B cell (primary cell): ENCODE measurements at places on chromosomes 5 and 9. TPM values are rescaled to one million over a fixed set of nuclear protein-coding genes. Genes with fewer than 3 reads are reported as not detected.

The CDHR2 gene
- total RNA-seq, result 1.7 TPM in 2 replicates

DNA sequence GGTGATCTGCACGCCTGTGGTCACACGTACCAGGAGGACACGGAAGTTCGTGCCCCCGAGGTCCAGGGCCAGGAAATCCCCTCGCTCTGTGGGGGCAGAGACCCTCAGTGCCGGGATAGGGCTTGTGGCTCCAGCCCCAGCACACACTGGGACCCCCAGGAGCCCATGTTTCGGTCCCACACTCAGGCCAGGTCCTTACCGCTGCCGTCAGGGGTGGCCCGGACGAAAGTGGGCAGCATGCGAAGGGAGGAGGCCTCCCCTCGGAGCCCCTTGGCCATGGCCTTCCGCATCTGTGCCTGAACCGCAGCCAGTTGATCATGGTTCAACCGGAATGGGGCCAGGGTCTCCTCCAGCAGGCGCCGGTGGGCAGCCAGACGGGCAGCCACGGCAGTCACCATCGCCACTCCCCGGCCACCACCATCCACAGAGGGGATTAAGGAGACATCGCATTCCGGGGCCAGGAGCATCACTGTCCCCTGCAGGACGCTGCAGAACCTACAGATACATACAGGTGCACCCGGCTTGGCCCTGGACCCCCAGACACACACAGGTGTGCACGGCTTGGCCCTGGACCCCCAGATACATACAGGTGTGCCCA lies 11.8 kb downstream of the HK3 start:
- no peak overlapping the region for H3K4me3 ChIP-seq
- H3K27ac ChIP-seq, result no peak overlapping the region
- no peaks in the 10 kb centered on the region for H3K27me3 ChIP-seq
- no peaks in the 10 kb centered on the region for H3K4me1 ChIP-seq

DNA sequence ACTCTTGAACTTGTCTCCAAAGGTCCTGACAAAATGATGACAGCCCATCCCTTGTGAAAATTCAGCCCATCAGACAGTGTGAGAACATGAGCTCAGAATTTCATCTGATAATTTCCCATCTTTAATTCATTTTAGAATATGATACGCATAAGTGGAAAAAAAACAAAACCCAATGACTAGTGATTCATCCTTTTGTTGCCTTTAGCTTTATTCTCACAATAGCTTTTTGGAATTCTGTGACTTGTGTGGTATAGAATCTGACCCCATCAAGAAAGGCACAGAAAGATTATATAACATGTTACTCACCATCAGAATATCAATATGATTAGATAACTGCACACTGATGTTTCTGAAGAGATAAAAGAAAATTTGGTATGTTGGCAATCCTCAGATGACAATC lies 16.1 kb upstream of the TMED7 start:
- no peaks in the 10 kb centered on the region for H3K4me1 ChIP-seq
- no peak overlapping the region for H3K27ac ChIP-seq
- no peak overlapping the region for H3K4me3 ChIP-seq
- no peaks in the 10 kb centered on the region for H3K36me3 ChIP-seq
- peaks cover 22% of the 10 kb centered on the region for H3K27me3 ChIP-seq

The MAST4 gene
- 56.0 and 57.1 TPM in 2 replicates for total RNA-seq

The PCDHGB4 gene
- total RNA-seq, result 1.6 and 1.8 TPM in 2 replicates

The LCN15 gene
- total RNA-seq, result not detected in 2 replicates

- H3K27me3 ChIP-seq, result no peaks in the 10 kb centered on the region
- H3K4me1 ChIP-seq, result no peaks in the 10 kb centered on the region
- H3K36me3 ChIP-seq, result peaks cover 5% of the 10 kb centered on the region
- no peak overlapping the region for H3K27ac ChIP-seq
Observed at GRCh38 chr9:125549891-125550885, 156.8 kb downstream of the MAPKAP1 start.

- H3K4me3 ChIP-seq, result no peak overlapping the region
- H3K36me3 ChIP-seq, result no peaks in the 10 kb centered on the region
- H3K27ac ChIP-seq, result no peak overlapping the region
- no peaks in the 10 kb centered on the region for H3K4me1 ChIP-seq
Observed at GRCh38 chr5:95951916-95952315, 9.7 kb downstream of the ELL2 start.

The NPR3 gene
- not detected in 2 replicates for total RNA-seq

DNA sequence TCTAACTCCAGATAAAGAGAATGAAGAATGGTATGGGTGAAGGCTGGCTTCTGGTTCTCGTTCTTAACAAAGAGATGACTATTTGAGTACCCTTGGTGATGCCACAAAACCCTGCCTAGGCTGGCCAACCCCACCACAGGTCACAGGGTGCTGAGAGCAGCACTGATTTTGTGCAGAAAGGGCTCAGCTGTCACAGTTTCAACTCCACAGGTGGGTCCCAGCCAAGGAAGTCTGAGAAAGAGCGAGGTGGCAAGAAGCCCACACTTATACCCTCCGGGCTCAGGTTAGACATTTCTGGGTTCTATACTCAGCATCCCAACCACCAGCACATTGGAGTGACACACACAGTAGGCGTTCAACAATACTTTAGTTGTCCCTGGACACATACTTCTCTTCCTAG lies 118.1 kb downstream of the SLIT3 start:
- H3K27ac ChIP-seq, result no peak overlapping the region
- H3K4me1 ChIP-seq, result no peaks in the 10 kb centered on the region
- H3K4me3 ChIP-seq, result no peak overlapping the region
- no peak for DNase-seq
- no peaks in the 10 kb centered on the region for H3K27me3 ChIP-seq
- no peaks in the 10 kb centered on the region for H3K36me3 ChIP-seq

DNA sequence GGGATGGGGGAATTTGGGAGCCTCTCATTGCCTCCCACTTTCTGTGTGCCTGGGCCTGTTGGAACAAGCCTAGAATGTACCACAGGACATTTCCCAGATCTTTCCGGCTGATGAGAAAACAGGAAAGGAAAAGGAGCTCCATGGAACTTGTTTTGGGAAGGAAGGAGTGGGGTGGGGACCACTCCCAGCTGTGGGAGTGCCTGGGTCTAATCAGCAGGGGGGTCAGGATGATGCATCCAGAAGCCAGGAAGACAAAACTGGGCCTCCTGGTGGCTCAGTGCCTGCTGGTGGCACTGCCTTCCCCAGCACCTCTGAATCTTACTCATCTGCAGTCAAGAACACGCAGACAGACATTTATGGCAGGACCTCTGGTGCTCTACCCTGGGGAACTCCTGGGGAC lies 2.8 kb downstream of the SMIM33 start:
- no peak overlapping the region for H3K27ac ChIP-seq
- H3K27me3 ChIP-seq, result no peaks in the 10 kb centered on the region
- H3K4me1 ChIP-seq, result peaks cover 20% of the 10 kb centered on the region
- no peak overlapping the region for H3K4me3 ChIP-seq
- H3K36me3 ChIP-seq, result no peaks in the 10 kb centered on the region

DNA sequence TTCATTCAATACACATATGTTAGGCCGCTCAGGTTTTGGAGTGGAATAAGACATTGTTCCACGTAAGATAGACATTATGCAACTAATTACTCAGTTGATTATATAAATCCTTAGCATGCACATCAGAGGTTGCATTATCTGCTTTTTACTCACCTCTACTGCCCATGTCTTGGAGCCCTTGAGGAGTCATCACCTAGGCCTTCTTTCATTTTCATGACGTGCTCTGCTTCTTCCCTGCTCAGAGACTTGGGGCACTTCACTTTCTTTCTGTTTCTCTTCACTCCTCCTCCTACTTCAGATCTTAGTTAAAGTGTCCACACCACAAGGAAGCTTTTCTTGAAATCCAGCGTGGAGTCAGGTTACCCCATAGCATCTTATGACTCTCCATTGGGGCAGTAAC lies 241.1 kb downstream of the TLR4 start:
- no peaks in the 10 kb centered on the region for H3K27me3 ChIP-seq
- no peaks in the 10 kb centered on the region for H3K4me1 ChIP-seq
- H3K4me3 ChIP-seq, result no peak overlapping the region
- no peak for DNase-seq
- H3K27ac ChIP-seq, result no peak overlapping the region

The C1QTNF3 gene
- total RNA-seq, result 10.6 and 11.9 TPM in 2 replicates

DNA sequence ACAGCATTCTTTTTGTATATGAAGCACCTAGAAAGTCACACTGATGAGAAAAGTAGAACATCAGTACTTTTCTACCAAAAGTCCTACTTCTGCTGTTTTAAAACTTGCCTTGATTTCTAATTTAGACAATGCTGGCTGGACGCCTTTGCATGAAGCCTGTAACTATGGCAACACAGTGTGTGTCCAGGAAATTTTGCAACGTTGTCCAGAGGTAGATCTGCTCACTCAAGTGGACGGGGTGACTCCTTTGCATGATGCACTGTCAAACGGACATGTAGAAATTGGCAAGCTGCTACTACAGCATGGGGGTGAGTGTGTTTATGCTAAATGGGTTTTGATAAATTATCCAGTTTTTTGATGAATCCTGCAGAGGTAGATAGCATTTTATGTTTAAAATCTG lies 73.5 kb downstream of the SLF1 start:
- no peaks in the 10 kb centered on the region for H3K4me1 ChIP-seq
- H3K27ac ChIP-seq, result no peak overlapping the region
- no peak for DNase-seq
- H3K4me3 ChIP-seq, result no peak overlapping the region
- no peaks in the 10 kb centered on the region for H3K27me3 ChIP-seq
- H3K36me3 ChIP-seq, result peaks cover 25% of the 10 kb centered on the region

- H3K27me3 ChIP-seq, result no peaks in the 10 kb centered on the region
- H3K4me3 ChIP-seq, result no peak overlapping the region
- H3K4me1 ChIP-seq, result no peaks in the 10 kb centered on the region
Observed at GRCh38 chr9:127360829-127361228, 36.1 kb upstream of the SLC2A8 start.

DNA sequence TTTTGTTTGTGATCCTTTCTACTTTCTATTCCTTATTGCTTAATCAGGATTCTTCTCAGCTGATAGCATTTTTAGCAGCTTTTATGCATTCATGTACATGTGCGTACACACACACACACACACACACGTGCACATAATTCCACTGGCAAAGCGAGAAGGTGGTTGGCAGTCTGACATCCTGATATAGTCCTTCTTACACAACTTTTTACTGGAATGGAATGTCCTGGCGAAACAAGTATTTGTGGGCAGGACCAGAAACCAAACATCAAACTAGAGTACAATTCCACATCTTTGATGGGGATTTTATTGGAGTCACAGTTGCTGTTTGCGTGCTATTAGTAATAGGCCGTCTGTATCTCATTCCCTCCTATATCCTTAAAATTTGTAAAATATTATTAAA lies 356.5 kb downstream of the CCDC171 start:
- no peak overlapping the region for H3K27ac ChIP-seq
- no peaks in the 10 kb centered on the region for H3K36me3 ChIP-seq
- H3K4me3 ChIP-seq, result no peak overlapping the region

The SLC4A9 gene
- total RNA-seq, result not detected in 2 replicates

The PCDHA4 gene
- total RNA-seq, result not detected in 2 replicates

DNA sequence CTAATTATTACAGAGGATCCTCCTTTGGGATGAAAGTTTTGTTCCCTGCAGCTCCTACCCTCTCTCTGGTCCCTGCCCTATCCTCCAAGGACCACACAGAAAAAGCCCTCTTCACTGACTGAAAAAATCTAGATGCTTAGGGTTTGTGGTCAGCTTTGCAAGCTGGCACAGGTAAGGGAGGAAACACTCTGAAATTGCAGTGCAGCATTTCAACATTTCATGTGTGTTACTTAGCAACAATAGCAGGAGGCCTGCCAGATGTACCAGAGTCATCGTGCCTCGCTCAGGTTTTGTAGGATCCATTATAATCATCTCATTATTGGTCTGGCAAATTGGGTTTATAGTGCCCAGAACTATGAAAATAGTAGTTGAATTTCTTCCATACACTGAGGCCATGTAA lies 109.5 kb downstream of the PALM2AKAP2 start:
- no peak overlapping the region for H3K4me3 ChIP-seq
- DNase-seq, result no peak
- H3K27ac ChIP-seq, result no peak overlapping the region
- no peaks in the 10 kb centered on the region for H3K36me3 ChIP-seq
- H3K27me3 ChIP-seq, result no peaks in the 10 kb centered on the region

The LHX2 gene
- total RNA-seq, result 0.49 TPM in 1 of 2 replicates, not detected in the other

The PIP5K1B gene
- 24.1 and 28.2 TPM in 2 replicates for total RNA-seq

The HRCT1 gene
- total RNA-seq, result not detected in 2 replicates

GRCh38 chr9:99437145-99437544 lies 215.1 kb downstream of the SEC61B start:
- no peak overlapping the region for H3K27ac ChIP-seq
- H3K27me3 ChIP-seq, result no peaks in the 10 kb centered on the region
- H3K36me3 ChIP-seq, result no peaks in the 10 kb centered on the region
- no peak for DNase-seq
- H3K4me1 ChIP-seq, result peaks cover 3% of the 10 kb centered on the region

The SPINK7 gene
- not detected in 2 replicates for total RNA-seq

The CARD6 gene
- total RNA-seq, result 2.0 and 2.7 TPM in 2 replicates

The CCNO gene
- total RNA-seq, result not detected in 2 replicates

The VPS13A gene
- total RNA-seq, result 57.8 and 67.9 TPM in 2 replicates

GRCh38 chr5:121725450-121725849 lies 126.2 kb upstream of the FTMT start:
- H3K27me3 ChIP-seq, result no peaks in the 10 kb centered on the region
- no peak overlapping the region for H3K4me3 ChIP-seq
- H3K4me1 ChIP-seq, result no peaks in the 10 kb centered on the region
- no peak for DNase-seq
- H3K27ac ChIP-seq, result no peak overlapping the region
- no peaks in the 10 kb centered on the region for H3K36me3 ChIP-seq

The ZNF883 gene
- total RNA-seq, result 0.54 and 0.83 TPM in 2 replicates

- no peak overlapping the region for H3K4me3 ChIP-seq
- no peaks in the 10 kb centered on the region for H3K36me3 ChIP-seq
- no peaks in the 10 kb centered on the region for H3K27me3 ChIP-seq
- no peak overlapping the region for H3K27ac ChIP-seq
Observed at GRCh38 chr5:66959653-66960052, 236.9 kb downstream of the CD180 start.

DNA sequence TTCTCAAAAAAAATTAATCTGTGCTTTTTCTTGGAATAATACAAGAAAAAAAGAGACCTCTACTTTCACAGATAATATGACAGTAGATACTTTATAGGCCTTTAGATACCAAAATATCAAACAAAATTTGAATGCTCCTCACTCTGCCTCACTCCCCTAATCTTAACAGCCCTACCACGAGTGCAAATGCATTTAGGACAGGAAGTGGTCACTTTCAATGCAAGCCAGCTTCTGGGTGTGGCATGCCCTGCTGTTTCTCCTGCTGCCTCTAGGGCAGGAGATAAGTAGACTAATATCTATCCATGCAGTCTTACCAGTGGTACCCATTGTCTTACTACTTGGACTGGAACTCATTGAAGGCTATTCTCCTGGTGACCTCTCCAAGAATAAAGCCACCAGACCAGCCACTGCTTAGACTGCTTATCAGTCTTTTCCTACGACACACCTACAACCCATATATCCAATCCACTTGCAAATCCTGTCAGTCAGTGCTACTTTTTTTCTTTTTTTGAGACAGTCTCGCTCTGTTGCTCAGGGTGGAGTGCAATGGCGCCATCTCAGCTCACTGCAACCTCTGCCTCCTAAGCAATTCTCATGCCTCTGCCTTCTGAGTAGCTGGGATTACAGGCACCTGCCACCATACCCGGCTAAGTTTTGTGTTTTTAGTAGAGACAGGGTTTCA lies 23.0 kb downstream of the FRRS1L start:
- H3K27me3 ChIP-seq, result no peaks in the 10 kb centered on the region
- no peak for DNase-seq
- no peak overlapping the region for H3K4me3 ChIP-seq
- no peak overlapping the region for H3K27ac ChIP-seq

The LCN1 gene
- total RNA-seq, result not detected in 2 replicates
